Activated CD8-positive, alpha-beta memory T cell treated with anti-CD3 and anti-CD28 coated beads, Interleukin-2, amount 10 ng/mL, durations not matched to agents 7 days and 5 days (primary cell): ENCODE measurements at places on chromosomes 1 and 21. TPM values are rescaled to one million over a fixed set of nuclear protein-coding genes. Genes with fewer than 3 reads are reported as not detected.

GRCh38 chr21:34008618-34009017, 64.8 kb upstream of the MRPS6 start:
- H3K27me3 ChIP-seq: no peaks in the 10 kb centered on the region
- no peak overlapping the region for H3K27ac ChIP-seq
- peaks cover 15% of the 10 kb centered on the region for H3K4me1 ChIP-seq
- H3K36me3 ChIP-seq: peaks cover 30% of the 10 kb centered on the region

GRCh38 chr1:150557813-150558212, 8.6 kb downstream of the ADAMTSL4 start:
- H3K4me3 ChIP-seq: no peak overlapping the region
- no peaks in the 10 kb centered on the region for H3K36me3 ChIP-seq
- no peak overlapping the region for H3K27ac ChIP-seq

DNA sequence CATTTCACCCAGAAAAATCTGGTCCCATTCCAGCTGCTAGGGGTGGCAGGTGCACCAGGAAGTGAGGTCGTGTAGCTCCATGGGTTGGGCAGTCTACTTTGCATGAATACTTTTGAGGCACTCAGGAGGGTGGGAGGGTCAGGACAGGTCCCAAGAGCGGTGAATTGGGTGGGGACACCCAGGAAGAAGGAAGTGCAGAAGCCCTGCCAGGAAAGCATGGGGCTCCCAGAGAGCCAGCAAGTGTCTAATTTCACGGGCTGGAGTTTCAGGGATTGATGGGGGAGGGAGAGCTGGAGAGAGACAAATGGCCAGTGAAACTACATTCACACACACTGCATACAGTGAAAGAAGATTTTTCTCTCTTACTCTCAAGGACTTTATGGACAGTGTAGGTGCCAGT, 137.8 kb downstream of the GALNT2 start:
- H3K4me3 ChIP-seq: no peak overlapping the region
- no peak overlapping the region for H3K27ac ChIP-seq
- H3K27me3 ChIP-seq: no peaks in the 10 kb centered on the region
- peaks cover 8% of the 10 kb centered on the region for H3K36me3 ChIP-seq
- DNase-seq: no peak

BRDT gene
- not detected for total RNA-seq

RBBP5 gene
- total RNA-seq: 23.0 TPM
